ENCODE measurements at places on chromosomes 12 and 14. TPM values are rescaled to one million over a fixed set of nuclear protein-coding genes. Genes with fewer than 3 reads are reported as not detected.

- peaks cover 99% of the 10 kb centered on the region for H3K4me1 ChIP-seq
- peak overlapping the region; percentile 96 for H3K27ac ChIP-seq
- no peaks in the 10 kb centered on the region for H3K36me3 ChIP-seq
- no peak for DNase-seq
These were observed 20.2 kb downstream of the NUAK1 start for GRCh38 chr12:106118381-106119130.

- no peak overlapping the region for H3K4me3 ChIP-seq
- no peaks in the 10 kb centered on the region for H3K36me3 ChIP-seq
- H3K27me3 ChIP-seq, result no peaks in the 10 kb centered on the region
These were observed 196.9 kb upstream of the PWP1 start for GRCh38 chr12:107488666-107489065.

DNA sequence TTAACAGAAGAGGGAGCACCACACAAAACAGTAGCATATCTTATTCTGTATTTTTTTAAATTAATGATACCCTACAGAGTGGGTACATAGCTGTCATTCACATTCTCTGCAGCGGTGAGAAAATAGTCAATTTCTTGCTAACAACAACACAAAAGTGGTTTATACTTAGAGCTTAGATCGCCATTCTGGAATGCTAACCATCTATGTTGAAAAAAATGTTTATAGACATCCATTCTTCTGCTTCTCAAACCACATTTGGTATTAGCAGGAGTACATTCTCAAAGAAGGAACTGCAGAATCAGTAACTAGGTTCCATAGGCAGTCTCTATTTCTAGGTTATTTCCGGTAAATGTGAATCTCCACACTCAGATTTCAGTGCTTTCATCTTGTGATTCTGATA is 185.9 kb downstream of the PPFIA2 start:
- no peaks in the 10 kb centered on the region for H3K4me1 ChIP-seq
- no peaks in the 10 kb centered on the region for H3K36me3 ChIP-seq
- no peak overlapping the region for H3K27ac ChIP-seq
- no peak overlapping the region for H3K4me3 ChIP-seq
- no peak for DNase-seq

DNA sequence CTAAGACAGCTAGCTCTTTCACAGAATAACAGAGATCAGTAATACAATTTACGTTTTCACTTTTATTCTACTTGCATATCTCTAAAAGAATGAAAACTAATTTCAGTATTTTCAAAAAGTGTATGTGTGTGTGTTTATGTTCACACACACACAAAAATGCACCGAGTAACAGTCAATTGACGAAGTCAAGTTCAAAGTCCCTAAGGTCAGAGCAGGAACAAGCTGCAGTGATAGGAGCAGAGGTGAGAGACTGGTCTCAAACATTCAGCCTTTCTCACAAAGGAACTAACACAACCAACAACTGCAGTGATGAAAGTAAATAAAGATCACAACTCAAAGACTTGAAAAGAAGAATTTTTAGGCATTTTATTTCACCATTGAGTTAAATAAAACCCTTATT is 429.7 kb downstream of the C12orf50 start:
- no peaks in the 10 kb centered on the region for H3K27me3 ChIP-seq
- no peaks in the 10 kb centered on the region for H3K36me3 ChIP-seq
- H3K4me3 ChIP-seq, result no peak overlapping the region

DNA sequence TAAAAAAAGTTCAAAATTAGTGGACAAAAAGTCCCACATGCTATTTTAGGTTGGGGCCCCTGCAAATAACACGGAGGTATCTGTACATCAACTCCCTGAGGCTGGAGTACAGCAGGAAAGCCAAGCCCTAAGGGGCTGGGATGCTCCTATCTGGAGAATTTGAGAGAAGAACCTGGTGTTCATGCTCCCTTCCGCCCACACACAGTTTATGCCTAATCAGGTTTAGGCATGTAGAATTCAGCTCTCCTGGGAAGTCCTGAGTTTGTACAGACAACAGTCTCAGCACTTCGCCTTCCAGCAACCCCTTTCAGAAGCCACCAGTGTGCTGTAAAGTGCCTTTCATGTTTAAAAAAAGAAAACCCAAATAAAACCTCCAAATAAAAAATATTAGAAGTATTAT is 237.3 kb upstream of the GRIP1 start:
- H3K4me3 ChIP-seq, result no peak overlapping the region
- H3K36me3 ChIP-seq, result no peaks in the 10 kb centered on the region
- no peak overlapping the region for H3K27ac ChIP-seq
- no peaks in the 10 kb centered on the region for H3K27me3 ChIP-seq
- no peak for DNase-seq

The KRT7 gene
- total RNA-seq, result 16.8 TPM

DNA sequence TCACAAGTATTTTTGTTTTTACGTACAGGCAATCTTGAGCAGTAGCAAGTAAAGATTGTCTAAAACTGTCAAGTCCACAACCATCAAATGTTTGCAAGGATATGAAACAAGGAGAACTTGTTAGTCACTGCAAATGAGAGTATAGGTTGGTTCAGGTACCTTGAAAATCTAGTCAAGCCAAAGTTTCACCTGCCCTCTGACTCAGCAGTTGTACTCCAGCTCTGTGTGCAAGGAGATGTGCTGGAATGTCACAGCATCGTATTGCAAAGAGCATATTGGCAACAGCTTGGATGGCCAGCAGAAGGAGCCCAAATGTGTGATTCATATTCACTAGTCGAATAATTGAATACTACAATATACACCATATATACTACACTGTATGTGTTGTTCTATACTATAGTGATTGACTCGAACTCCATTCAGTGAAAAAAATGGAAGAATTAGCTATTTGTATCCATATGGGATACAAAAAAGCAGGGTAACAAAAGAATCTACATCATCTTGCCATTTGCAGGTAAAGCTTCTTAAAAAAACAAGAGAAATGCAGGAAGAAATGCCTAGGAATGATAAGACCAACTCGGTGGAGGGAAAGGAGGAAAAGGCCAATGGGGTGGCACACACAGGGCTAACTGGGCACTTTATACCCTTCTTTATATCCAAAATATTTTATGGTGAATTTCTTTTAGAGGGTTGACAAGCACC is 44.0 kb downstream of the EID3 start:
- no peak overlapping the region for H3K4me3 ChIP-seq
- peaks cover 45% of the 10 kb centered on the region for H3K36me3 ChIP-seq
- H3K27ac ChIP-seq, result no peak overlapping the region
- H3K27me3 ChIP-seq, result no peaks in the 10 kb centered on the region

The CHURC1 gene
- total RNA-seq, result 55.6 TPM

- H3K4me1 ChIP-seq, result no peaks in the 10 kb centered on the region
- no peak overlapping the region for H3K4me3 ChIP-seq
- DNase-seq, result no peak
- no peak overlapping the region for H3K27ac ChIP-seq
These were observed 130.6 kb downstream of the KTN1 start for GRCh38 chr14:55710506-55711041.

GRCh38 chr14:58947156-58947555 is 241.3 kb upstream of the DAAM1 start:
- no peaks in the 10 kb centered on the region for H3K4me1 ChIP-seq
- H3K36me3 ChIP-seq, result no peaks in the 10 kb centered on the region
- H3K27ac ChIP-seq, result no peak overlapping the region
- no peak for DNase-seq
- no peaks in the 10 kb centered on the region for H3K27me3 ChIP-seq
- no peak overlapping the region for H3K4me3 ChIP-seq

DNA sequence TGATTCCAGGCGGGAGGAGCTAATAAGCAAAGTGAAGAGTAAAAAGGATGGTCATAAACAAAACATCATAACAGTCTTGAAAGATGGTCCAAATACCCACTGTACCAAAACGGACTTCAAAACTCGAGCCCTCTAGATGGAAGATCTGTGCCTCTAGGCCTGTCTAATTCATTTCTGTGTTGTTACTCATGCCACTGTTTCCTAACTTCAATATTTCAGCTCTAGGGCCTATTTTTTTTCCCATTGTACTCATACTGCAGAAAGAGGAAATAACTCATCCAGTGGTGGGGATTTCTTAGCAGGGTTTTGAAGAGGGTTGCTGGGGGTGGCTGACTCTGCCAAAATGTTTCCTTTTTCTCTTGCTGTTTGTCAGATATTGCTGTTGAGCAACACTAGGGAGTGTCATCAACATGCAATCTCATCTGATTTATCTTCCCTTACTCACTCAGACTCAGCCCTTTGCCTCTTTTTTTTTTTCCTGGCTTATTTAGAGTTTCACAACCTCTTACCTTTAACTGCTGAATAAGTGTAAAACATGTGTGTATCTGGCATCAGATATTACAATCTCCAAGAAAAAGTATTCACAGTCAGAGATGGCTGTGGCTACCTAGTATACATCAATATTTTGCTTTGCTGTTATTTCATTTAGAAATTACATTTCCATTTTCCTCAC is 189.6 kb downstream of the DUSP6 start:
- no peaks in the 10 kb centered on the region for H3K36me3 ChIP-seq
- H3K27ac ChIP-seq, result no peak overlapping the region
- no peak overlapping the region for H3K4me3 ChIP-seq
- DNase-seq, result peak; percentile 5
- H3K27me3 ChIP-seq, result no peaks in the 10 kb centered on the region

- no peak overlapping the region for H3K27ac ChIP-seq
- H3K27me3 ChIP-seq, result no peaks in the 10 kb centered on the region
- no peak overlapping the region for H3K4me3 ChIP-seq
- no peaks in the 10 kb centered on the region for H3K36me3 ChIP-seq
These were observed 870.8 kb downstream of the GALC start for GRCh38 chr14:87122166-87122565.

- no peaks in the 10 kb centered on the region for H3K36me3 ChIP-seq
- H3K4me1 ChIP-seq, result no peaks in the 10 kb centered on the region
- H3K27ac ChIP-seq, result no peak overlapping the region
- no peak overlapping the region for H3K4me3 ChIP-seq
These were observed 267.7 kb upstream of the G2E3 start for GRCh38 chr14:30291216-30291615.

- H3K27ac ChIP-seq, result no peak overlapping the region
- no peaks in the 10 kb centered on the region for H3K4me1 ChIP-seq
- no peaks in the 10 kb centered on the region for H3K27me3 ChIP-seq
- no peaks in the 10 kb centered on the region for H3K36me3 ChIP-seq
- no peak overlapping the region for H3K4me3 ChIP-seq
- DNase-seq, result no peak
These were observed 34.4 kb upstream of the TSPAN9 start for GRCh38 chr12:3042826-3043225.

The TGFB3 gene
- 9.6 TPM for total RNA-seq

All from Panc1 (cell line).